ENCODE measurements at places on chromosomes 12 and 14. TPM values are rescaled to one million over a fixed set of nuclear protein-coding genes. Genes with fewer than 3 reads are reported as not detected.

DNA sequence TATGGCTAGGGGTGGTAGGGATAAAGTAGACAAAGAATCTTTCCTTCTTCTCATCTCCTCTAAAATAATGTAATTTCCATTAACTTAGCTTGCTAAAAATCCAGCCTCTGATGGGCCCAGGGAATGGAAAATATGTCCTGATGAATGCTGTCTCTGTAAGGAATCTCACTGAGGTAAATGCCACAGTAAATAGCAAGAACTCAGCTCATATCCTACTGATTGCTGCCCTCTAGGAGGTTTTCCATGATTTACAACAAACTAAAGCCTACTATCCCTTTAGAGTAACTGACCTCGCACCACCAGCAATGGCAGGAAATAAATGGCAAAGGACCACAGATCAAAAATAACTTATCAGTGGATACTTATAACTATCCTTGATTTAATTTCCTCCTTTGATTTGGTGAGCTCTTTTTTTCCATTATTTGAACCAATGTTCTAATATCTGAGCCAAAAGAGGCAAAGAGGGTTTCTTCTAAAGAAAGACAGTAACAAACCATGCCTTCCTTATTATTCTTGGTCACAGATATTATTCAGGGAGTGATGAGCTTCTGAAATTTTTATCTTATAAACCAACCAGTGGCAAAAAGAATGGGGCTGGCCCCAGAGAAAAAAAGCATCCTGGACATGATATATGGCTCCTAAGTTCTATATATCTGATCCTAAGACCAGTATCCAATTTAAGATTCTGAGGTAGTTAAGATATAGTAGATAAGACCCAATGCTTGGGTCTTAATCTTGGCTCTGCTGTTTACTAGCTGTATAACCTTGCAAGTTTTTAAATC, 43.8 kb downstream of the SENP1 start:
- no peaks in the 10 kb centered on the region for H3K27me3 ChIP-seq
- peaks cover 18% of the 10 kb centered on the region for H3K36me3 ChIP-seq
- no peak overlapping the region for H3K4me3 ChIP-seq
- no peak overlapping the region for H3K27ac ChIP-seq

- peaks cover 14% of the 10 kb centered on the region for H3K36me3 ChIP-seq
- H3K27me3 ChIP-seq: no peaks in the 10 kb centered on the region
- peaks cover 7% of the 10 kb centered on the region for H3K4me1 ChIP-seq
- no peak overlapping the region for H3K27ac ChIP-seq
- no peak overlapping the region for H3K4me3 ChIP-seq
Observed at GRCh38 chr14:99440278-99440677, 40.4 kb downstream of the SETD3 start.

- H3K4me1 ChIP-seq: no peaks in the 10 kb centered on the region
- no peak overlapping the region for H3K27ac ChIP-seq
- no peaks in the 10 kb centered on the region for H3K27me3 ChIP-seq
- DNase-seq: no peak
- H3K4me3 ChIP-seq: no peak overlapping the region
Observed at GRCh38 chr14:102215071-102215470, 75.4 kb downstream of the WDR20 start.

OVCH1 gene
- total RNA-seq: not detected

- H3K4me1 ChIP-seq: peaks cover 10% of the 10 kb centered on the region
- no peak for DNase-seq
Observed at GRCh38 chr14:85481471-85481870, 48.5 kb upstream of the FLRT2 start.

- DNase-seq: no peak
- H3K27ac ChIP-seq: no peak overlapping the region
- peaks cover 3% of the 10 kb centered on the region for H3K27me3 ChIP-seq
- no peaks in the 10 kb centered on the region for H3K36me3 ChIP-seq
- H3K4me1 ChIP-seq: no peaks in the 10 kb centered on the region
- H3K4me3 ChIP-seq: no peak overlapping the region
Observed at GRCh38 chr12:18859400-18859799, 121.5 kb downstream of the CAPZA3 start.

GRCh38 chr12:50934981-50935807, 17.1 kb upstream of the HIGD1C start:
- no peaks in the 10 kb centered on the region for H3K27me3 ChIP-seq
- H3K4me3 ChIP-seq: no peak overlapping the region
- no peak overlapping the region for H3K27ac ChIP-seq

DNA sequence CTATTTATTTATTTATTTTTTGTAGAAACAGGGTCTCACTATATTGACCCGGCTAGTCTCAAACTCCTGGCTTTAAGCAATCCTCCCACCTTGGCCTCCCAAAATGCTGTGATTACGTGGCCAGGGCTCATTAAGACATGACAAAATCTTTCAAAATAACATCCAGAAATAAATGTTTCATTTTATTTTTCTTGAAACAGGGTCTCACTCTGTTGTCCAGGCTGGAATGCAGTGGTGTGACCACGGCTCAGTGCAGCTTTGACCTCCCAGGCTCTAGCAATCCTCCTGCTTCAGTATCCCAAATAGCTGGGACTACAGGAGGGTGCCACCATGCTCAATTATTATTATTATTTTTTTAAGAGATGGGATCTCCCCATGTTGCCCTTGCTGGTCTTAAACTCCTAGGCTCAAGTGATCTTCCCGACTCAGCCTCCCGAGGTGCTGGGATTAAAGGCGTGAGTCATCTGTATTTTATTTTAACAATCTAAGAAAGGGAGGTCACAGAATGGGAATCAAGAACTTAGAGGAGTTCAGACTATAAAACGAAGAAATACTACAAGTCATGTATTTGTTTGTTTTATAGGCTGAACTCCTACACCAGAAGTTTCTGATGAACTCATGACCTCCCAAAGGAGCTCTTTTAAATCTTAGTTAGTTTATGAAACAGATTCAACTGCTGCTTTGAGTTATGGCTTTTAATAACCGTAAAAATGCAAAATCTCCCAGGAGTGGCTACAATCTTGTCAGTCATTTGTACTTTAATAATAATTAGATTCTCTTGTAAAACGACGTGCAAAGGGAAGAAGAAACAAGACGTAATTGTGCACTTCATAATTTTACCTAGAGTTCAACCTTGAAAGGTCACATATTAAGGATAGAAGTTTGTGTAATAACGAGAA, 2.1 kb upstream of the TMEM263 start:
- no peaks in the 10 kb centered on the region for H3K27me3 ChIP-seq
- DNase-seq: peak; percentile 10
- H3K36me3 ChIP-seq: no peaks in the 10 kb centered on the region
- H3K4me3 ChIP-seq: no peak overlapping the region
- H3K27ac ChIP-seq: no peak overlapping the region

DNA sequence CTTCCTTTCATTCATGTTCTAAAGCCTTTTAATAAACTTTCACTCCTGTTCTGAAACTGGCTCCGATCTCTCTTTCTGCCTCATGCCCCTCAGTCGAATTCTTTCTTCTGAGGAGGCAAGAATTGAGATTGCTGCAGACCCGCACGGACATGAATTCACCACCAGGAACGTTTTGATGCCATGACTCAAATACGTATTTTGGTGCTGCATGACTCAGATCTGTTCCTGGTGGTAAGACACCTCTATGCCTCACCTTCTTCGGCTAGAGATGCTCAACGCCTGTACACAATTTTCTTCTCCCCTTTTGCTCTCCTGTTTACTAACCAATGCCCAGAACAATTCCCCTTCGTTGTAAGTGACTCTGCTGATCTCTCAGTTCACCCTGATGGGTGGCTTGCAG, 52.0 kb upstream of the RIMBP2 start:
- no peaks in the 10 kb centered on the region for H3K4me1 ChIP-seq
- H3K4me3 ChIP-seq: no peak overlapping the region
- no peaks in the 10 kb centered on the region for H3K36me3 ChIP-seq
- DNase-seq: no peak

DNA sequence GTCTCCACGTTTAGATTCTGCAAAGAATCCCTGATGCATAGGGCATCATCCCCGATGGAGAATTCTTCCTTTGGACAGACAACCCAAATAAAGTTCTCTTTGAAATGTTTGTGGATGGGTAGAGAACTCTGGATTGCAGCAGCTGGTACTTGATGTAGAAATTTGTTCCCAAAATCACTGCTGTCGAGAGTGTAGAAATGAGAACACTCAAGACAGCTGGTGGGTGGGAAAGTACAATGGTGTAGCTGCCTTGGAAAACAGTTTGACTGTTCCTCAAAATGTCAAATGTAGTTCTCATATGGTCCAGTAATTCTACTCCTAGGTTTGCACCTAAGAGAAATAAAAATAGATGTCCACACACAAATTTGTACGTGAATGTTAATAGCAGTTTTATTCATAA, 671.5 kb upstream of the TMEM132C start:
- H3K27ac ChIP-seq: no peak overlapping the region
- H3K27me3 ChIP-seq: no peaks in the 10 kb centered on the region
- no peaks in the 10 kb centered on the region for H3K36me3 ChIP-seq
- no peaks in the 10 kb centered on the region for H3K4me1 ChIP-seq

DNA sequence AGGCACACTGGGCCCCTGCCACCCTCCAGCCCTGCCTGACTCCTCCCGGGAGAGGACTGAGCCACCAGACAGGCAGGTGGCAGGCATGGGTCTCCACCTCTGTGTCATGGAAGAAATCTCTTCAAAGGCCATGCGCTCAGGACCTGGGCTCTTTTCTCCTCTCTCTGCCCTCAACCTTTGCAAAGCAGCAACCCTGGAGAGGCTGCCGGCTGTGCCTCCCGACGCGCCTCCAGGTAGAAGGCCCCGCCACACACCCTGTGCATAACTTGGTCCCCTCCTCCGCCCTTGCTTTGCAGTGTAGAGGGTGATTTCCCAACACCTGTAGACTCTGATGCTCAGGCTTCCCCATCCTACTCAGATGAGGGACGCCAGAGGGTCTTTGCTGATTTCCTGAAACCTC, 28.2 kb upstream of the TMEM179 start:
- no peaks in the 10 kb centered on the region for H3K36me3 ChIP-seq
- no peak overlapping the region for H3K27ac ChIP-seq
- DNase-seq: no peak

GRCh38 chr12:106602076-106602475, 19.3 kb downstream of the RFX4 start:
- no peaks in the 10 kb centered on the region for H3K36me3 ChIP-seq
- no peak for DNase-seq
- peaks cover 2% of the 10 kb centered on the region for H3K27me3 ChIP-seq
- H3K4me1 ChIP-seq: no peaks in the 10 kb centered on the region

KRT72 gene
- not detected for total RNA-seq

GRCh38 chr14:54643696-54644176, 76.8 kb downstream of the SAMD4A start:
- H3K27me3 ChIP-seq: no peaks in the 10 kb centered on the region
- no peaks in the 10 kb centered on the region for H3K36me3 ChIP-seq
- H3K4me3 ChIP-seq: no peak overlapping the region
- peaks cover 4% of the 10 kb centered on the region for H3K4me1 ChIP-seq
- no peak for DNase-seq
- H3K27ac ChIP-seq: no peak overlapping the region

GRCh38 chr12:100656141-100656540, 82.7 kb downstream of the GAS2L3 start:
- H3K27me3 ChIP-seq: no peaks in the 10 kb centered on the region
- no peaks in the 10 kb centered on the region for H3K4me1 ChIP-seq
- H3K36me3 ChIP-seq: no peaks in the 10 kb centered on the region
